ENCODE measurements at places on chromosomes 7 and 10.

GRCh38 chr10:91552274-91553095 lies 80.4 kb downstream of the PPP1R3C start:
- no peak for DNase-seq

DNA sequence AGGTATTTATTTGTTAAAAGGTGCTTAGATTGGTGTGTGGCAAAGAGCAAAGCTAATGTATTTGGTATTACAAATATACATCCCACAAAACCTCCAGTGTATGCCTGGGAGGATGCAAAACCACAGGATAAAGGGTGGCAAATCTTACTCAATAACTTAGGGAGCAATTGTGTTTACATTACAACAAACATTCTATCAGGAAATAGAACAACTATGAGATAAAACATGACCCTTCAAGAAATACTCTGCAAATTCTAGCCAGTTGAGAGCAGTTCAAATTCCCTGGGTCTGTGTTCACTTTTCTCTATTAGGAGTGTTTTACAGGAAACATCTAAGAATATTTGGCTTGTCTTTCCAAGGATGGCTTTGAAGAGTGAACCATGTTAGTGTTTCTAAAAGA lies 64.9 kb downstream of the CUL1 start:
- DNase-seq, result no peak

DNA sequence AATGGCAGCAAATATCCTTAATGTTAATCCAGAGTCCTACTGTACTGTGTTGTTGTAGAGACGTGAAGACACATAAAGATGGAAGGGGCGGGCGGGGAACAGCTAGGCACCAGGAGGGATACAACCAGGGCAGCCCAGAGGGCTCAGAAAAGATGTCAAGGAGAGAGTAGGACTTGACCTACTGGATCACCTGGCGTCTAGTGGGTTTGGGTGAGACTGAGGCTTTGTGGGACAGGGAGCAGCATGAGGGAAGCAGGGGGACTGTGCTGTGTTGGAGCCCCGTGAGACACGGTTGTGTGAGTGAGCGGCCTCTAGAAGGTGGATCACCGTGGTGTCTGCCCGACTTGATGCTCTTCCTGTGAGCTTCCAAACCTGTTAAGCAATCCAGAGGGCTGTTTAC lies 68.0 kb downstream of the PTPRE start:
- DNase-seq, result no peak

GRCh38 chr10:785089-785860 lies 95.8 kb upstream of the DIP2C start:
- DNase-seq, result no peak

- DNase-seq, result no peak
These were observed 79.3 kb upstream of the TNS3 start for GRCh38 chr7:47661051-47661714.

GRCh38 chr7:158049271-158049670 lies 538.4 kb downstream of the PTPRN2 start:
- DNase-seq, result no peak

- DNase-seq, result no peak
These were observed 23.5 kb upstream of the PANK1 start for GRCh38 chr10:89668386-89669071.

- DNase-seq, result no peak
These were observed 416.5 kb downstream of the MAGI2 start for GRCh38 chr7:79037001-79037400.

DNA sequence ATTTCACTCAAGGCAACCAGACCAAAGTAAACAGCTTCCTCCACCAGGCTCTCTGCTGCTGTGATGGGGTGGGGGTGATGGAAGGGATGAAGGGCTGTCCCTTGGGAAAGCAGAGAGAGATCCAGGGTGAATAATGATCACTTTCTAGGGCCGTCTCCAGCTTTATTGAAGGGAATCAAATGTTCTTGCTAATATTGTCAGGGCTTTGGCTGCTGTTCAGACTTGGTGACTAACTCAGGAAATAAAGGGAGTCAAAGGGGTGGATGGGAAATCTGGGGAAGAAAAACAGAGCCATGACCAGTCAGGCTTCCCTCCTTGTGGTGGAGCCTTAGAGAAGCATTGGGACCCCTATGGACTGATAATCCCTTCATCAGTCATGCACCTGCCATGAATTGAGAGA lies 196.2 kb upstream of the AGK start:
- no peak for DNase-seq

DNA sequence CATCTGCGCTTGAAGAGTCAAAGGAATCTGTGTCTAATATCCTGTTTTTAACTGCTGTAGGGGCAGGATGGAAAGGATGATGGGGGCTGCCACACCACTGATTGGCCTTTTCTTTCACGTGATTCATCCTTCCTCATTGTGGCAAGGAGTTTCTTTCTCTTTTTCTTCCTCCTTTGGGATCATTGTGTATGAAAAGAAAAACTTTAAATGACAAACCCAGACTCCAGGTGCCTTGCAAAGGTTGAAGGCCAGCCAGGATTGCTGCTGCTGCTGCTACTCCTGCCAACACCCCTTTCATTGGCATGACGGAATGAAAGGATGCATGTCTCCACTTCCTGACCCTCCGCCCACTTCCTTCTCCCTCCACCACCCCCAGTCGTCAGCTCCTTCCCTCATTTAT lies 6.5 kb upstream of the OIT3 start:
- no peak for DNase-seq

DNA sequence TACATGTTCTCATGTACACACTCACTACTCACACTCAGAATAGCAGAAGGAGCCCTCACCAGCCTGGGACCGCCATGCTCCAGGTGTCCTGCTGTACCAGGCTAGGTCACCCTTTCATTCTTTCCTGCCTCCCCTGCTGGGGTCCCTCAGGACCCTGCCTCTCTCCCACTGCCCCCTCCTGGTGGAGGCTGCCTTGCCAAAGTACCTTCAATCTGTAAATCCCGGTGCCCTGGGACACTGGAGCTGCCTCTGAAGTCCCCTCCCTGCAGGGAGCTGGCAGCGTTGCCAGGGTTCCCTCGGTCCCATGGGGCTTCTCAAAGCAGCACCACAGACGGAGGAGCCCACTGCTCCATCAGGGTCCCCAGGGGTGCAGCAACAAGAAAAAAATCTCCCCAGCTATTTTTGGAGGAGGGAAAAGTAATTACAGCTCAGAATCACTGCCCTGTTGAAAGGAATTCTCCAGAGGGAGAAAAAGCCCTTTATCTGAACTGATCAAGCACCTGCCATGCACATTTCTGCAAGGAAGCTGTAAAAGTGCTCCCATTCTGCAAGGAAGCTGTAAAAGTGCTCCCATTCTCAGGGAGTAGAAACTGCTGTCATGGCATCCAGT lies 259.9 kb downstream of the PTPRN2 start:
- DNase-seq, result no peak

- DNase-seq, result no peak
These were observed 58.7 kb downstream of the CYP51A1 start for GRCh38 chr7:92075455-92076158.
